Activated CD4-positive, alpha-beta memory T cell treated with anti-CD3 and anti-CD28 coated beads, Interleukin-2, amount 10 ng/mL, durations not matched to agents 7 days and 5 days (primary cell): ENCODE measurements at places on chromosomes 16 and 17. TPM values are rescaled to one million over a fixed set of nuclear protein-coding genes. Genes with fewer than 3 reads are reported as not detected.

Gene FZD2
- 0.25 TPM for total RNA-seq

Gene ADORA2B
- 0.40 TPM for total RNA-seq

Gene HCRT
- total RNA-seq: not detected

Gene ELAC2
- total RNA-seq: 50.8 TPM

Gene ARHGDIG
- total RNA-seq: not detected

Gene ANKFN1
- total RNA-seq: not detected

Gene HSF4
- total RNA-seq: 110 TPM

Gene SEZ6
- not detected for total RNA-seq

Gene JUP
- 0.45 TPM for total RNA-seq

Gene SPATA32
- 0.20 TPM for total RNA-seq

Gene CA10
- not detected for total RNA-seq

Gene NPIPB13
- 5.1 TPM for total RNA-seq

Gene MPV17L
- not detected for total RNA-seq

Gene MMP15
- 0.68 TPM for total RNA-seq

Gene SDR42E1
- total RNA-seq: 5.8 TPM

Gene BRIP1
- total RNA-seq: 20.1 TPM
